ENCODE measurements at places on chromosomes 16 and 17. TPM values are rescaled to one million over a fixed set of nuclear protein-coding genes. Genes with fewer than 3 reads are reported as not detected.
A peak's percentile ranks its signal among the peaks of the same experiment; 100 is the strongest.

- DNase-seq, result no peak
These were observed 101.5 kb upstream of the IRX6 start for GRCh38 chr16:55222486-55222885.

Gene TGFB1I1
- polyA plus RNA-seq, result 11.3 TPM

GRCh38 chr16:12170103-12171040 lies 193.8 kb downstream of the SNX29 start:
- no peak for DNase-seq

DNA sequence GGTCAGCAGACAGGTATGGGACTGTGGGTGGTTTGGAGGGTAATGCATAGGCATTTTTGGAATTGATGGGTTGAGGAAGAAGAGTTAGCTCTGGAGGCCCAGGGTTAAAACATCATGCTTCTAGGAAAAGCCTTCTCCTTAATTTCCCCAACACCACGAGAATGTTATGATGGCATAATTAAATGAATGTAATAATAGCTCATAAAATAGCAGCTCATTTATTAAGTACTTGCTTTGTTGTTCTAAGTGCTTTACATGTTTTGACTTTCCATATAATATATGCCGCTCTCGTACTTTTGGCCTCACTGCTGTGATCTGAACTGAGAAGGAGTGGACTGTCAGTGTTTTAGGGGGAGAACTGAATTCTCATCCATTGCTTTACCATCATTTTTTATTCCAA lies 14.3 kb downstream of the LIMD2 start:
- DNase-seq, result no peak

Gene NDRG4
- polyA plus RNA-seq, result 139 TPM

- no peak for DNase-seq
These were observed 20.6 kb downstream of the HS3ST3B1 start for GRCh38 chr17:14321476-14321949.

GRCh38 chr17:59487161-59487873 lies 78.1 kb upstream of the DHX40 start:
- DNase-seq, result no peak

Gene NHLRC4
- 7.2 TPM for polyA plus RNA-seq

- DNase-seq, result no peak
These were observed 236.4 kb downstream of the MAP2K6 start for GRCh38 chr17:69650881-69651280.

Gene C1QBP
- 140 TPM for polyA plus RNA-seq

DNA sequence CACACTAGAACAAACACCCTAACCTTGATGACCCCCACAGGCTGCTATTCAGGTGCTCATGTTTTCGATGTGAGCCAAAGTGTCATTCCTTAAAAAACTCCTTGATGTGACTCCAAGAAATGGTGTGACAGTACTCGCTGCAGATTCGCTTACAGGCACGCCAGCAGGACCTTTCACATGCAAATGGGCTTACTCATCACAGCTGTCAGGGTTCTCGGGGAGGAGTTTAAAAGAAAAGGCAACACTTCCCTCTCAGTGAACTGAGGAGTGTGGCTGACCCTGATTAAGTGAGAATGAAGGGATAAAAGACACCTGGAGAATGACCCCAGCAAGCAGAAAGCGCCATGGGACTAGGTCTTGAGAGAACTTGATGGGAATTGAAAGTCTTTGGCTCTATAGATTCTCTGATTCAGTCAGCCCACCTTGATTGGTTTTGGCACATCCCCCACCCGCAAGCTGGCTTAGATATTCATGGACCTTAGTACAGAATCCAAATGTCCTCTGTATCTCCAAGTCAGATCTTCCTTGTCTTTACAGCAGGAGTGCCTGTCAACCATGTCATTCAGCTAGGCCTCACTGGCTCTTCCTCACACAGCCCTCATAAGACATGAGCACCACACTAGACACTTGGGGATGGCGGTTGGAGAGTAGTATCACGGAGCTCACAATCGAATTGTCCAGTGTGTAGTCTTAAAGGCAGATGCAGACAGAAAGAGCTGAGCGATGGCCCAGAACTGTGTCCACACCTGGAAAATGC lies 82.6 kb downstream of the HIC1 start:
- DNase-seq, result peak; percentile 76

- DNase-seq, result no peak
These were observed 7.7 kb upstream of the SLFN12L start for GRCh38 chr17:35545150-35545549.

- DNase-seq, result no peak
These were observed 16.0 kb downstream of the ZNF821 start for GRCh38 chr16:71867939-71868338.

Gene TMC5
- polyA plus RNA-seq, result not detected

Gene C16orf92
- polyA plus RNA-seq, result not detected

GRCh38 chr17:40821536-40821935 lies 878 bp downstream of the KRT10 start:
- no peak for DNase-seq

Gene STH
- not detected for polyA plus RNA-seq

DNA sequence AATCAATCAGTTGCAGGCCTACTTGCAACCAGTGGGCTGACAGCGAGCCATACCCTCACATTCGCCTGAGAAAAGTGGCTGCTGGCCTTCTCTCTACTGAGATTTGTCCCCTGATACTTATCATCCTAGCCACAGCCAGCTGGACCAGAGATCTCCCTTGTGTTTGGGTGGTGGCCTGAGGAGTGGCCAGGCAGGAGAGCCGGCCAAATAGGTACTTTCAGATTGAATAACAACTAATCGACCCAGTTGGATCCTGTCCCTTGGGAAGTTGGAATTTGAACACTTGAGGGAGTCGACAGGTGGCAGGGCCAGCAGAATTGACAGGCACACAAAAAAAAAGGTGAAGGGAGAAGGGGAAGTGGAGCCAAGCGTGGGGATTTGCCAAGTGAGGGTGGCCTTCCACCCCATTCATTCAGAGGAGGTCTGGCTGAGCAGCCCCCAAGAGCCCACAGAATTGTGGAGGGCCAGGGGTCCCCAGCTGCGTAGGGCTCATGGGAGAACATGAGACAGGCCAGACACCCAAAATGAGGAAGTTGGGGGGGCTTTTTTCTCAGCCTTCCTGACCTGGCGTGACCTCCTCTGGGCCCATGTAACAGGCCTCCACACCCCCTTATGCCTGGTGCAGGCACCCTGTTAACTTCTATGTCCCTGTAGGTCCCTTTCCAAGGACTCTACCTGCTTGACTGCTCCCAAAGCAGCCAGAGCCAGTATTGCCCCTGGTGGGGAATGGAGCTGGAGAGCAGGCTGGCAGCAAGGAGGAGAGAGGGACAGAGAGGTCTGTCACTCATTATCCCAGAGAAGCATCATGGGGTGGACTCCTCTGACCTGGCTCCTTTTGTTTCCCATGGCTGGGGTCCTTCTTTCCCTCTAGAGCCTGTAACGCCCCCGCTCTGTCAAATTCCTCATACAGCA lies 2.9 kb upstream of the RANGRF start:
- DNase-seq, result no peak

DNA sequence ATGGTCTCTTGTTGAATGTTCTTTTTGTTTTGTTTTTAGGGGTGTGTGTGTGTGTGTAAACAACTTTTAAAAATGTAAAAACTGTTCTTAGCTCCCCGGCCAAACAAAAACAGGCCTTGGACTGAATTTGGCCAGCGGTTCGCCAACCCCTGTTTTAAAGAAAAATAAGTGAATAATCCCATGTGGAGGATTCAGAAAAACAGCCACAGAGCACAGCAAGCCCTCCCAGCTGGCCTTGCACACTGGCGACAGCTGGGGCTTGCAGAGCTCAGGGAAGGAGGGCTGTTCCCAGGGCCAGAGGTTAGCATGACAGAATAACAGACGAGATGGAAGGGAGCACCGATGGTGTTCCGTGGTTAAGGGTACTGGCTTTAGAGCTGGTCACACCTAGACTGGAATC lies 39.0 kb downstream of the EMP2 start:
- DNase-seq, result no peak

- no peak for DNase-seq
These were observed 18.0 kb downstream of the HDAC5 start for GRCh38 chr17:44105483-44105882.

DNA sequence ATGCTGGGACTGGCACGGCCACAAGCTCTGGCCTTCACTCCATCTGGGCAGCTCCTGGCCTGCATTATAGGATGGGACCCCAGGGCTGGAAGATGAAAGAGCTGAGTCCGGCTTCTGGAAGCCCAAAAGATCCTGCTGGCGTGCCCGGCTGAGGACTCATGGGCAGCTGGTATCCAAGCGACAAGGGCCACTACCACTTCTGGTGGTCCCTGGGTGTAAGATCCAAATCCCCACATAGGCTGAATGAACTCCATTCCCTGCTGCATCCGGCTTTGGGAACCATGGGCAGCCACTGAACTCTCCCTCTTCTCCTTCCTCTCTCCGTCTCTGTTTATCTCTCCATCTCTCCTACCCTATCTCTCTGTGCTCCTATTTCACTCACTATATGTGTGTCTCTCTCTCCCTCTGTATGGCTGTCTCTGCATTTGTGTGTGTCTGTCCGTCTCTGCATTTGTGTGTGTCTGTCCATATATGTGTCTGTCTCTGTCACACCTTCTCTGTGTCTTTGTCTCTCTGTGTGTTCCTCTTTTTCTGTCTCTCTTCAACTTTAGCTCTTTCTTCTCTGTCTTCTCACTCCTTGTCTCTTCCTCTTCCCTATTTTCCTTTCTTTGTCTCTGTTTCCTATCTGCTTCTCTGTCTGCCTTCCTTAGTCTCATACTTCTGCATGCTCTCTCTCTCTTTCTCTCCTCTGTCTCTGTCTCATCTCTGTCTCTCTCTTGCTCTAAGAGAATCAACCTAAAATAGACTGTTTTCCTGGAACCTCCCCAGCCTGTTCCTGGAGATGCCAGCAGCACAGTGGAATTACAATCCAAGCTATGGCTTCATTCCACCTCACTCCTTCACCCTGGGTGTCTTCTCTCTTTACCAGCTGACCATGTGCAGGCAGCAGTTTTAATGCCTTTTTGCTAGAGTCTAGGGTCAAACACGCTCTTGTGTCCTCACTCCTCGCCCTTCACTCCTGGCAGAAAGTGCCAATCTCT lies 60.4 kb upstream of the IRX6 start:
- DNase-seq, result no peak

- DNase-seq, result peak; percentile 92
These were observed 14.4 kb downstream of the ASPSCR1 start for GRCh38 chr17:81991684-81992305.

Gene NAGPA
- 4.5 TPM for polyA plus RNA-seq

GRCh38 chr17:80859002-80859941 lies 132.4 kb upstream of the CHMP6 start:
- peak; percentile 87 for DNase-seq

Gene CLCN7
- 25.3 TPM for polyA plus RNA-seq

Gene TIMP2
- polyA plus RNA-seq, result 153 TPM

- no peak for DNase-seq
These were observed 19.8 kb upstream of the ADCY7 start for GRCh38 chr16:50246299-50247122.

- no peak for DNase-seq
These were observed 9.0 kb upstream of the ST6GALNAC2 start for GRCh38 chr17:76594690-76595089.

- no peak for DNase-seq
These were observed 6.0 kb downstream of the HAGHL start for GRCh38 chr16:732936-733335.

GRCh38 chr16:85553436-85554113 lies 59.5 kb upstream of the GSE1 start:
- peak; percentile 66 for DNase-seq
